ENCODE measurements at places on chromosomes 7 and 10. TPM values are rescaled to one million over a fixed set of nuclear protein-coding genes. Genes with fewer than 3 reads are reported as not detected.

DNA sequence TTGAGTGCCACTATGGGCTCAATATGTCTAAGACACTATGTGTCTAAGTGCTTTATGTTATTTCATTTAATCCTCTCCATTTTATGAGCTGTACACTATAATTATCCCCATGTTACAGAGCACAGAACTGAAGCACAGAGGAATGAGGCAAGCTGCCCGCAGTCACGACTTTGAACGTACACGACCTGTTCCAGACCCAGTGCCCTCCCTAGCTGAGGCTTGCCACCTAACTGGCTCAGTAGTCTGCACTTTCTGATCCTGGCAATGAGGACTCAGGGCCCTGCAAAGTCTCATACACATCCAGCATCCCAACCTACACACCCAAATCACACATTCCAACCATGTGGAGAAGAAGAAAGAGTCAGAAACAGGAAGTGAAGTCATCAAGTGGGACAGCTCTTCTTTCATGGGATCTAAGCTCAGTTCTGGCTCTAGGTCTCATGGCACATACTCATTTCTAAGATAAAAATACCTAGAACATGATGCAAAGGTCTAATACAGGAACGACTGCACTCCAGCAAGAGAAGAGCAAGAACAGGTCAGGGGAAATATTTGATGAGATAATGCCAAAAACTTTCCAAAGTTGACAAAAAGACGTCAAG is 42.4 kb upstream of the DDC start:
- H3K36me3 ChIP-seq = peaks cover 71% of the 10 kb centered on the region
- no peaks in the 10 kb centered on the region for H3K27me3 ChIP-seq
- H3K4me1 ChIP-seq = peaks cover 24% of the 10 kb centered on the region
- no peak overlapping the region for H3K4me3 ChIP-seq
- no peak for DNase-seq
- no peak overlapping the region for H3K27ac ChIP-seq

DNA sequence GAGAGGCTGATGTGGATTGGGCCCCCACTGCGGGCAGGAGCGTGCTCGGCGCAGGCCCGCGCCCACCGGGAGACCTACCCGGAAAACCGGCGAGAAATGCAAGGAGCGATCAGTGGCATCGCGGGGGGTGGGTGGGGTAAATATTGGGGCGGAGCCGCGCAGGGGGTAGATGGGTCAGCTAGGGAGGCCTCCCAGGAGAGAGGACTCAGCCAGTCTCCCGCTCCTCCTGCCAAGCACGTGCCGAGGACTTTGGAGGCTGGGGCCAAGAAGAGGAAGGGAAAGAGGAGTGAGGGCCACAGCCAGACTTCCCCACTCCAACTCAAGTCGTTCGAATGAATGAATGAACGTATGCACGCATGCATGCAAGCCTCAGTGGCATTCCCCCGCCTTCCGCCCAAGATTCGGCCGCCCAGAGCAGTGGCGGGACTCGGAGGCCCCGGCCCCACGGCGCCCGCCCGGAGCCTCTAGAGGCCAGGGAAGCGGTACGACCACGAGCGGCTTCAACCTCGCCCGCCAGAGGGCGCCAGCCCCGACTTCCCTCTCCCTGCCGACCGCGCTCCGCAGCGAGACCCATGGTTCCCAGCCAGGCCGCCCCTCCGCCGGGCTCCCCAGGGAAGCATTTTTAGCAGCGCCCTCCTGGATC is 3.6 kb downstream of the NPM3 start:
- H3K36me3 ChIP-seq = peaks cover 9% of the 10 kb centered on the region
- peak overlapping the region; percentile 45 for H3K4me3 ChIP-seq
- peak; percentile 96 for DNase-seq

DNA sequence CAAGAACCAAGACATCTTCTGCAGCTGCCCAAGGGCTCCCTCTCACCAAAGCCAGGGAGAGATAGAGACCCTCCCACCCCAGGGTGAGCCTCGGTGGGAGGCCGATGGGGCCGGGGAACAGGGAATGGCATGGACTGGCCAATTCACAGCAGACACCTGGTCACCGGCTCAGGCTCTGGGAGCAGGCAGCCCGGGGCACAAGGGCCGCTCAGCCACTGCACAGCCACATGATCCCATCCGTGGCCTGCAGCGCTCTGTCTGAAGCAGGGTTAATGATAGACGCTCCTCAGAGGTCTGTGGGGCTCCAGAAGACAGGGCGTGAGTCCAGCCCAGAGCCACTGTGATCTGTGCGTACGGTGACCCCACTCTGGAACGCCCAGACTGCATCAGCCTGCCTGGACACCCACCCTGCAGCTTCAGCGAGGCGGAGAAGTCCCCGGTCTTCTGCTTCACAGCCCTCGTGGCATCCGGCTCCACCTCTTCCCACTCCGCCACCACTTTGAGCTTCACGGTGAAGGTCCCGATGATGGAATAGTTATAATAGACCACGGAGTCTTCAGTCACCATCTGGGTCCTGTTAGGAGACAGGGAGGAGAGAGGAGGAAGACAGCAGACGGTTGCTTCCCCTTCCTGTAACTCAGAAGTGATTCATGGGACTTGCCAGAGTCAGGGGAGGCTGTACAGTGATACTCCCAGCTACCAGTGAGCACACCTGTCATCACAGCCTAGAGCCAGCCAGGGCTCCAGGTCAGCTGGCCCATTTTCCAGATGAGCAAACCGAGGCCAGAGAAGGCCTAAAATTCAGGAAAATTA is 14.0 kb downstream of the TMEM130 start:
- H3K27ac ChIP-seq = no peak overlapping the region
- no peaks in the 10 kb centered on the region for H3K36me3 ChIP-seq
- no peak overlapping the region for H3K4me3 ChIP-seq
- peaks cover 30% of the 10 kb centered on the region for H3K27me3 ChIP-seq

DNA sequence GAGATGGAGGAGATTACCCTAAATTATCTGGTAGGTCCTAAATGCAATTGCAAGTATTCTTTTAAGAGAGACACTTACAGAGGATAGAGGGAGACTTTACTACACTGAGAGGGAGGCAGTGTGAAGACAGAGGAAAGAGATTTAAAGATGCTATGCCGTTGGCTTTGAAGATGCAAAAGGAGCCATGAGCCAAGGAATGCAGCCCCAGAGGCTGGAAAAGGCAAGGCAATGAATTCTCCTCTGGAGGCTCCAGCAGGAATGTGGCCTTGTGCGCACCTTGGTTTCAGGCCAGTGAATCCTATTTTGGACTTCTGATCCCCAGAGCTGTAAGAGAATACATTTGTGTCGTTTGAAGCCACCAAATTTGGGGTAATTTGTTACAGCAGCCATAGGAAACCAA is 118.6 kb downstream of the PLXNA4 start:
- DNase-seq = no peak
- no peak overlapping the region for H3K27ac ChIP-seq
- no peaks in the 10 kb centered on the region for H3K4me1 ChIP-seq

GRCh38 chr10:131923038-131923756 is 22.4 kb downstream of the PPP2R2D start:
- no peak overlapping the region for H3K27ac ChIP-seq
- no peaks in the 10 kb centered on the region for H3K36me3 ChIP-seq
- peaks cover 15% of the 10 kb centered on the region for H3K4me1 ChIP-seq
- H3K27me3 ChIP-seq = no peaks in the 10 kb centered on the region
- no peak for DNase-seq

GRCh38 chr7:1865571-1866255 is 195.6 kb downstream of the ELFN1 start:
- H3K27ac ChIP-seq = no peak overlapping the region
- no peak for DNase-seq
- H3K4me3 ChIP-seq = no peak overlapping the region
- peaks cover 21% of the 10 kb centered on the region for H3K36me3 ChIP-seq

DNA sequence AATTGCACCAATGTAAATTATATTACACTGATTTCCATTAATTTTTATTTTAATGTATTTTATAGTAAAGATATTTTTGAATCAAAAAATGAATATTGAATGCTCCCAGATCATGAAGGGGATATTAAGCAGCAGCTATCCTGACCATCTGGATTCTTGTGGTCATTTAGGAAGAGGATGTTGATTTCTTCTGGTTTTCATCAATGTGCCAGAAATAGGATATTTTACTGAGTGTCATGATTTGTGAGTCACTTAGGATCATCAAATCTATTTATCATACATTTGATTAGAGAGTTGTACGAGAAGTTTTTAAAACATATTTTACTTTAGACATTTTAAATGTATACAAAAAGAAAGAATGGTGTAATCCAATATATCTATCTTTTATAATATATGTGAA is 366.3 kb upstream of the CHRM2 start:
- no peaks in the 10 kb centered on the region for H3K27me3 ChIP-seq
- no peak overlapping the region for H3K27ac ChIP-seq
- no peaks in the 10 kb centered on the region for H3K36me3 ChIP-seq
- H3K4me1 ChIP-seq = no peaks in the 10 kb centered on the region
- no peak overlapping the region for H3K4me3 ChIP-seq
- DNase-seq = no peak

TMEM270 gene
- not detected for total RNA-seq

C10orf88 gene
- 9.0 TPM for total RNA-seq

H2AZ2 gene
- 137 TPM for total RNA-seq

GNAI1 gene
- 11.5 TPM for total RNA-seq

MMRN2 gene
- total RNA-seq = 120 TPM

ACSL5 gene
- total RNA-seq = 42.2 TPM

PPP1R3C gene
- total RNA-seq = 5.4 TPM

TEX36 gene
- total RNA-seq = not detected

SCRN1 gene
- 14.4 TPM for total RNA-seq
